CD4-positive, alpha-beta T cell treated with Interleukin-15 for 4 hours (primary cell): ENCODE measurements at places on chromosomes 11 and 22.

DNA sequence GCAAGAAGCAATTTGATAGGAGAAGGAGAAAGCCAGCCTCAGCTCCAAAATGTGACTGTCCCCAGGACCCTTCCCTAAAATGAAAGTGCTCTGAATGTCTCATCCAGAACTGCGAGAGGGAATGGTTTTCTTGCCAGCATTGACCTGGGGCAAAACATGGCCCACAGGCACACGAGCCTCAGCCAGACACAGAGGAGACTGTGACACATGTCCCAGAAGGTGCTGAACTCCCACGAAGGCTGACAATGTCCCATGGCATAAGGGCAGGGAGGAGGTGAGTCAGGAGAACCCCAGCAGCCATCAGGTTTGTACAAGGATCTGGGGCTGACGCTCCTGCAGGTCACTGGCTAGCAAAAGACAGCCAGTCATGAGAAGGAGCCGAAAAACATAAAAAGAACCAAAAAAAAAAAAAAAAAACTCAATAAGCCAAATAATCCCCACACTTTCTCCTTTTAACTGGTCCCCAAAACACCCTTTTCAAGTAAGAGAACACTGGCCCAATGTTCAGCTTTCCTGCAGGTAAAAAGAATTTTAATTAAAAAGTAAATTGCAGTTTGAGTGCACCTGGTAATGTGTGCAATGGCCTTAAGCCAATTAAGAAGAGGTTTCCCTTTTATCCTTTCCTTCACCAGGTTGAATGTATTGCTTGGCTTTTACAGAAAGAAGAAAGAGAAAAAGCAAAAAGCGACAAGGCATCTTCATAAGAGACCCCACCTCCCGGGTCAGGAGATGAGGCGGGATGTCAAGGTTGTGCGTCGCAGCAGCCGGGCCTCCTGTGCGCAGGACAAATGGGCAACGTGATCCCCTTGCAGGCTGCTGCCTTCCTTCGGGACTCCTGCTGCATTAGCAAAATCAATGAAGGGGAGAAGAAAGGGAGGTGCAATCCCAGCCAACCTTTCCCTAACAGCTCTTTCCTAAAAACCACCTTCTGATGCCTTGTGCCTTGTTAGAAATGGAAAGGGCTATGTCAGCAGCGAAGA, 43.6 kb downstream of the GALNT18 start:
- no peak for DNase-seq

- no peak for DNase-seq
Observed at GRCh38 chr11:6240781-6241180, 1.9 kb downstream of the CNGA4 start.

GRCh38 chr11:398826-399225, 4.8 kb downstream of the PKP3 start:
- DNase-seq = no peak

DNA sequence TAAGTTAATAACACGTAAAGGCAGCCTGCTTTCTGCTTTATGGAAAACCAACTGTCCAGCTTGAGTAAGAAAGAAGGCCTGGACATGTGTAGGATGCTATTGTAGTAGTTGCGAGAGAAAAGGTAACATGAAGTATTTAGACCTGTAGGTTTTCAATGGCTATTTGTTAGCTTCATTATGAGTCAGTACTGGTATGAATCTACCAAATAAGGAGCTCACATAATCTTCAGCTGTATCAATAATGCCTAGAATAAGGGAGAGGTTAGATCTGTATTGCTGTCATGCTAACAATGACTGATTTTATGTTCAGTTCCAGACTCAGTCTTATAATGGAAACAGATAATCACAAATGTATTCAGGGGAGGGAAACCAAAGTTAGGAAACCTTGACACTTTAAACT, 550.3 kb downstream of the CNTN5 start:
- DNase-seq = no peak

DNA sequence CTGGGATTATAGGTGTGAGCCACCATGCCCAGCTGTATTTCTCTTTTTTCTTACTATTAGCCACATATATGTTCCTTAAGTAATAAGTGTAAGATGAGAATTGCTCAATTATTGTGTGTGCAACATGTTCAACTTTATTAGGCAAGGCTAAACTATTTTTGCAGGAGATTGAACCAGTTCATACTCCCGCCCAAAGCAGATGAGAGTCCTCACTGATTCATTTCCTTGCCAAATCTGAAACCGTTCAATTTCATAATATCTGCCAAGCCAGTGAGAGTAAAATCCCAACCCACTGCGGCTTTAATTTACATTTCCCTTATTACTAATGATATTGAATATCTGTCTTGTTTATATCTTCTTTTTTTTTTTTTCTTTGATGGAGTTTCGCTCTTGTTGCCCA, 48.4 kb downstream of the KCNJ4 start:
- DNase-seq = no peak

DNA sequence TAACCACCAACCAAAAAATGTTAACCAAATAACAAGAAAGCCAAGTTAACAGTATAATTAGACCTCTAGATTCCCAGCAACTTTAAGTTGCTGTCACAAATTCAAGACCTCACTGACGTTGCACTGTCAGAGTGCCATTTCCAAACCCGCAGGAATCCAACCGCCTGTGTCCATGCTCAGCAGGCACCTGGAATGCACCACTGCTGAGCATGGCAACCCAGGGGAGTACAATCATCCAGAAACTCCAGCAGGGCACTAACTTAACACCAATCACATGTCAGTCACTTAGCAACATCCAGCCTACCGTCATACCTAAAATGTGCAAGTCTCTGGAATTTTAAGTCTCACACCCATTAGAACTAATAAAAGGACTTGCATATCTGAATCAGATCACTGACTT, 48.8 kb downstream of the SMCO4 start:
- DNase-seq = no peak

DNA sequence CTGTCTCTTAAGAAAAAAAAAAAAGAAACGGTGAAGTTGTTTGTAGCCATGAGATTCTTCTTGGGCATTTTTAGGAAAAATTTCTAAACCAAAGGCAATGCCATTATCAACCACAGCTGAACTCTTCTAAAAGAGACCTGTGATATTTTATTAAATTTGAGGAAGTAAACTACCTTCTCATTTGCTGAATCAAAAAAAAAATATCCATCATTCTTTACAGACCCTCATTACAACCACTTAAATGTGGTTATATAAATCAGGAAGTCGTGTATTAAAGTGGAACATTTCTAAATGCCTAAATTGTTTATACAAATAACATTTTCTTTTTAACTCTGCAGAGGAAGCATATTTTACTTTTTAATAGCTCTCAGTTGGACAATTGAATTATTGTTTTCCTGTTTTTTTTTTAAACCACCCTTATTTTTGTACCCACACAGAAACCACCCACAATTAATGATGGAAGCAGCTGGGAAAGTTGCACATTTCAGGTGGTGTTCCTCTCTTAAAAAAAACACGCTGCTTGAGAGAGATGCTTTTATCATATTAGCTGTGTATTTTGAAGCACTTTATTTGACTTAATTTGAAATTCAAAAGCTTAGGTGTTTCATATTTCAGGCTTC, 91.2 kb downstream of the ARHGAP42 start:
- no peak for DNase-seq

GRCh38 chr11:73380331-73380730, 4.1 kb downstream of the RELT start:
- DNase-seq = no peak

- DNase-seq = no peak
Observed at GRCh38 chr11:35763765-35764164, 101.2 kb downstream of the TRIM44 start.

DNA sequence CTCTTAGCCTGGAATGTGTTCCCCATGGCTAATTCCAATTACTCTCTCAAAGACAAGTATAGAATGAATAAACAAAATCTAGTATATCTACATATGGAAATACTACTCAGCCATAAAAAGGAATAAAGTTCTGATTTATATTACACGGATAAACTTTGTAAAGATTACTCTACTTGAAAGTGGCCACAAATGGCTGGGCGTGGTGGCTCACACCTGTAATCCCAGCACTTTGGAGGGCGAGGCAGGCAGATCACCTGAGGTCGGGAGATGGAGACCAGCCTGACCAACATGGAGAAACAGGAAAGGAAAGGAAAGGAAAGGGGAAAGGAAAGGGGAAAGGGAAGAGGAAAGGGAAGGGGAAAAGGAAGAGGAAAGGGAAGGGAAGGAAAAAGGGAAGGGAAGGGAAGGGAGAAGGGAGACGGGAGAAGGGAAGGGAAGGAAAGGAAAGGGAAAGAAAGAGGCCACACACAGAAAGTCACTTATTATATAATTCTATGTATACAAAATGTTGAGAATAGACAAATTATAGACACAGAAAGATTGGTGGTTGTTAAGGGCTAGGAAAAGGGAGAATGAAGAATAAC, 90.7 kb upstream of the CLNS1A start:
- no peak for DNase-seq

GRCh38 chr22:47715866-47716578, 953.6 kb downstream of the TBC1D22A start:
- no peak for DNase-seq

DNA sequence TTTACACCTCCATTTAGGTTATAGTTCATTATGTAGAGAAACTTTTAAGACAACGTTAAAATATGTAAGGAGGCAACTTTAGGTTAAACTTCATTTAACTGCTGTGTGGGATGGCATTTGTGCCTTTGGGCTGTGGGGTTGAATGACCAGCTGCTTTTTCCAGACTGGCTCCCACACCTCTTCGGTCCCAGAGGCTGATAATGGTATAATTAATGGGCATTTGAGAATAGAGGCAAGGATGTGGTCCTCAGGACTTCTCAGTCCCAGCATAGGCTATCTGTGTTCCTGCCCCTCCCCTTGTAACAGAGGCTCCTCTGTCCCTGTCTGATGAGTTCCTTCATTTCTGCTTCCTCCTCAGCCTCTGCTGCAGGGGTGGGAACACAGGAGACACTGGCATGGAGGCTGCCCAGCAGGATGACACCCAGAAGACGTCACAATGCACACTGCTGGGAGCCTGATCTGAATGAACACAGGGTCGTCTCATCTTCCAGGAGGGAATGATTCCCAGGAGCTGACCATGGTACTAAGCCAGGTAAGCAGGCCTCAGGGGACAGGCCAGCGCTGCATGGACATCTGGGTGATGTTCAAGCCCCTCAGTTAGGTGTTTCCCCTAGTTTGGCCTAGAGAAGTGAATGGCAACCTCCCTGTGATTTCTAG, 17.1 kb upstream of the GNAZ start:
- DNase-seq = no peak

GRCh38 chr11:115188188-115188897, 315.9 kb downstream of the CADM1 start:
- DNase-seq = no peak

GRCh38 chr22:44180706-44181032, at the start of gene PARVG:
Gene PARVG, plus strand, starts transcription at chr22:44180925. Its CDS starts 2,405 bp downstream, at chr22:44183330.
- peak; percentile 54 for DNase-seq

GRCh38 chr11:16853266-16853665, 114.8 kb downstream of the C11orf58 start:
- no peak for DNase-seq

GRCh38 chr11:102017026-102017425, 30.2 kb upstream of the CFAP300 start:
- DNase-seq = no peak

DNA sequence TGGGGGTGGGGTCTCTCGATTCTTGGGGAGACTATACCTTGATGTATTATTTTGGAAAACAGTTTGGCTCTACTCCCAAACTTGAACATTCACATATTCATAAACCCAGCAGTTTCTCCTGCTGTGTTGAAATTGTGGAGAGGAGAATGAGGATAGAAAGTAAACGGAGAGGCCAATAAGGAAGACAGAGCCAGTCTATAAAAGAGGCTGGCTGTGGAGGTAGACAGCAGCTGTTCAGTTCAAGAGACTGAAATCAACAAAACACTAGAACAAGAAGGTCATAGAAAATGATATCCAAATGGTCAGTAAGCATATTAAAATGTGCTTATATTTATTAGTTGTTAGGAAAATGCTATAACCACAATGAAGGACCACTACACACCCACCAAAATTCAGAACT, 1.9 kb upstream of the MOGAT2 start:
- DNase-seq = no peak

DNA sequence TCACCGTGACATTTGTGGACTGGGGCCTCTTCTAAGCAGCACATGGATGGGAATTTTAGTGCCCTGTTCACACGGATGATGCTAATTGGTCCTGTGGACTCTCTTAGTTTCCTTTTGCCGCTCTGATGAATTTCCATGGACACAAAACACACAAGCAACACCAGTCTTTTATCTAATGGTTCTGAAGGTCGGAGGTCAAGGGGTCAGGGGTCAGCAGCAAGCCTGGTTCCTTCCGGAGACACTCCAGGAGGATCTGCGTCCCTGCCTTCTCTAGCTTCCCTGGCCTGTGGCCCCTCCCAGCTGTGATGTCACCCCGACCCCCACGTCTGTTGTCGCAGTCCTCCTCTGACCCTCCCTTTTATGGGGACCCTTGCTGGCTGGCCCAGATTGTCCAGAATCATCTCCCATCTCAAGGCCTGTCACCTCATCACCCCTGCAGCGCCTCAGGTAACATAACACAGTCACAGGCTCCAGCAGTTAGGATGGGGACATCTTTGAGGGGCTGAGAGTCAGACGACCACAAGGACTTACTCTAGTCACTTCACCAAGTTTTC, 6.8 kb downstream of the NADSYN1 start:
- no peak for DNase-seq

DNA sequence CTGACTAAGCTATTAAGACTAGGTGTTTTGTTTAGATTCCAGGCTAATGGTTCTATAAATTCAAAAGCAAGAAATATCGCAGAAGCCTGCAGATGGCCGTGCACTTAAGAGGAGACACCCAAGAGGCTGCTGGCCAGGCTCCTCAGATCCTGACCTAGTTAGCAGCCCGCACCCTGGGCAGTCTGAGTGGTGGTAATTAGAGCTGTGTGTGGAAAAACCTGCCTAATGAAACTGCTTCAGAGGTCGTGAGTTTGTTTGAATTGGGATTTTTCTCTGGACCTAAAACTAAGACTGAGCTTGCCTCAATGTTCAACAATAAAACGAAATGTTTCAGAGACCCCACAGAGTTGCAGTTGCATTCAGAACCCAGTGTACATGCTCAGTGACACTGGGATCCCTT, 627.7 kb downstream of the OPCML start:
- no peak for DNase-seq

DNA sequence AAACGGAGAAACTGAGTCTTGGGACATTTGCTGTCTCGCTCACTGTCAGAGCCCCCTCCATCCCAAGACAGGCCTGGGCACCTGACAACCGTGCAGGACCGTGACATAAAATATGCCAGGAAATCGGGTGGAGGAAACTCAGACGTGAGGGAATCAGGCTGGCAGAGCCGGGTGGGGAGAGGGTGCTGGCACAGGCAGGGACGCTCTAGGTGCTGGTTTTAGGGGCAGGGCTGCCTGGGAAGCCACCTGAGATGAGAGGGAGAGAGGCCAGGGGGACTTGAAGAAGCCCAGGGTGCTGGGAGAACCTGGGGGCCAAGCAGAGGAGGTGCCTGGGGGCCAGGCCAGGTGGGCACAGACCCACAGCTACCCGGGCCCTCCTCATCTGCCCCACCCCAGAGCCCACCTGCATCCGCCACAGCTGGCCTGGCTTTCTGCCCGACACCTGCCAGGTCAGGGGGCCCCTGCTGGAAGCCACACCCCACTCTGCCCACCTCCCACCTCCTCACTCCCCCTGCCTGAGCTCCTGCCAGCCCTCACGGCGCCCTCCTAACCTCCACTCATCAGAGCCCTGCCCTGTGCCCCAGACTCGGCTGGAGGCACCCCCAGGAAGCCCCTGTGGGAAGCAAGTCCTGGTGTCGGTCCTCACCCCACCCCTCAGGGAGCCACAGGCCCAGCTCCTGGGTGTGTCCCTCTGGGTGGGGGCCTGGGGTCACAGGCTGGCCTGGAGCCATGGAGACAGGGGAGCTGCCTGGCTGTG, 27.3 kb upstream of the MUC5AC start:
- no peak for DNase-seq
